Frontal cortex (tissue), 4 donors: ENCODE measurements at places on chromosomes 13 and 19. TPM values are rescaled to one million over a fixed set of nuclear protein-coding genes. Genes with fewer than 3 reads are reported as not detected.

The ICAM4 gene
- total RNA-seq, result 0.41 TPM

The ZNF575 gene
- 0.82 TPM for total RNA-seq

The RFPL4AL1 gene
- not detected for total RNA-seq

GRCh38 chr13:50518781-50519201, 324.7 kb downstream of the DLEU7 start:
- no peak for DNase-seq

DNA sequence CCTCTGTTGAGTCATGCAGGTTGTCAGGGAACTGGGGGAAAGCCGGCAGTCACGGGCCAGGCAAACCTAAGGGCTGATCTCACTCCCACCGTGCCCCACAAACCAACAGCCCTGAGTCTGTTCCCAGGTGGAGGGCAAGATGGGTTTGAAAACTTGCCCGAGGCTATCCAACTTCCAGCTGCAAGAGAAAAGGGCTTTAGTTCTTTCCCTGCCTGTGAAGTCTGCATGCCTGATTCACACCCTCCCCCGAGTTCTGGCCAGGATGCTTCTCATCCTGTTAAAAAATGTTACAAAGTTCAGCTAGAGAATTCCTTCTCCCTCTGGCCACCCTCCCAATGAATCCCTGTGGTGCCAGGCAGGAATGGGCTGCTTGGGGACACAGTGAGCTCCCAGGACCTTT, 33.1 kb downstream of the MYO16 start:
- no peak for DNase-seq
